ENCODE measurements at places on chromosomes 7 and 10.

DNA sequence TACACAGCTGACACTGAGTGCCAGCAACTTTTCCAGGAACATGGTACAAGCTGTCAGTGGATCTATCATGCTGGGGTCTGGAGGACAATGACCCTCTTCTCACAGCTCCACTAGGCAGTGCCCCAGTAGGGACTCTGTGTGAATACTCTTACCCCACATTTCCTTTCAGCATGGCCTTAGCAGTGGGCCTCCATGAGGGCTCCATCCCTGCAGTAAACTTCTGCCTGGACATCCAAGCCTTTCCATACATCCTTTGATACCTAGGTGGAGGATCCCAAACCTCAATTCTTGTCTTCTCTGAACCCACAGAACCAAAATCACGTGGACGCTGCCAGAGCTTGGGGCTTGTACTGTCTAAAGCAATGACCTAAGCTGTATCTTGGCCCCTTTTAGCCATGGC lies 116.8 kb downstream of the IQUB start:
- DNase-seq = no peak

DNA sequence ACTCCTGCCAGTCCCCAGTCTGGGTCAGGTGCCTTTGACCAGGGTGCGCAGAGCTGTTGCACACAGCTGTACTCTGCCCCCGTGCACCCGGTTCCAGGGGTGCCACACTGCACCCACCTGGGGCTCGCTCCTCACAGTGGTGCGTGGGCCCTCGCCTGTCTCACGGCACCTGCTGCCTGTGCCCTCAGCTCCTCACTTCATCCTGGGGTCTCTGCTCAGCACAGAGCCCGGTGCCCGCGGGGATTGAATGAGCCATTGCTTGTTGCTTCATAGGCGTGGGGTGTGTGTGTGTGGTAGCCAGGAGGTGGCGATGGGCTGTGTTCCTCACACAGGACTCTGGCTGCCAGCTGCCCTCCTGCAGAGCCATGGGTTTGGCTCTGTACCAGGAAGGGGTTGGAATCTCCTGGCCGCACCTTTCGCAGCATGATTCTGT lies 18.5 kb downstream of the EIF3B start:
- DNase-seq = no peak

GRCh38 chr10:77862595-77862994 lies 64.0 kb downstream of the DLG5 start:
- DNase-seq = no peak

DNA sequence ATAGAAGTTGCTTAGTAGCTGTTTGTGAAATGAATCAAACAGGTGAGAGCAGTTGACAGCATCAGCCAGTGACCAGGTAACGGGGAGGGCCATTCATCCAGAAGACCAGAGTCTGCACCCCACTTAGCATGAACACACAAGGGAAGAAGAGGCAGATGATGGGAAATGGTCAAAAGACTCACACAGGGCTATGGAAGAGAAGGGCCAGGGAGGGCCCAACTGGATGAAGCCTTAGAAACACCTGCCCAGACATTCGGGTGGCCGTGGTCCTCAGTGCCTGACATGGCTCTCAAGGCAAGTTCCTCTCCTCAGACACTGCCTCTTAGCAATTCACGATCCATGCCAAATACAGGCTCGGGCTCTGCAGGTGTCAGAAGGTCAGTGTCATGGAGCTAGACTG lies 354.1 kb downstream of the TCERG1L start:
- no peak for DNase-seq

- DNase-seq = no peak
Measured at GRCh38 chr10:7146189-7146588, 264.6 kb downstream of the SFMBT2 start.

DNA sequence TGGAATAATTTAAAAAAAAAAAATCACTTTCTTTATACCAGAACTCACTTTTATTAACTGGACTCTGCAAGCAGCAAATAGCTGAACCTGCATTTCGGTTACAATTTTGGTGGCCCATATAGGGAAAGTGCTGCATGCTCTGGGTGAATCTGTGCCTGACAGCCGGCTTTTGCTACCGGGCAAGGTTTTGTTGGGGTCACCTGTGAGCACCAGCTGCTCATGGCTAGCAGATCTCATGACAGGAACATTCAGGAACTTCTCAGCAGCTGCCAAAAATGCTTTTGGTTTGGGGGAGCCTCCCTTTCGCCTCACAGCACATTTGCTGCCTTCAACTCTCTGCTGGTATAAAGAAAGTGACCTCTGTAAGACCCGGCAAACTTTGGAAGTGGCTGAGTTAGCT lies 13.2 kb upstream of the CREB3L2 start:
- no peak for DNase-seq

- DNase-seq = peak; percentile 80
Measured at GRCh38 chr10:124545351-124546054, 83.9 kb downstream of the LHPP start.

All from NCI-H2029 (cell line).